ENCODE measurements at places on chromosomes 4 and X. TPM values are rescaled to one million over a fixed set of nuclear protein-coding genes. Genes with fewer than 3 reads are reported as not detected.

DNA sequence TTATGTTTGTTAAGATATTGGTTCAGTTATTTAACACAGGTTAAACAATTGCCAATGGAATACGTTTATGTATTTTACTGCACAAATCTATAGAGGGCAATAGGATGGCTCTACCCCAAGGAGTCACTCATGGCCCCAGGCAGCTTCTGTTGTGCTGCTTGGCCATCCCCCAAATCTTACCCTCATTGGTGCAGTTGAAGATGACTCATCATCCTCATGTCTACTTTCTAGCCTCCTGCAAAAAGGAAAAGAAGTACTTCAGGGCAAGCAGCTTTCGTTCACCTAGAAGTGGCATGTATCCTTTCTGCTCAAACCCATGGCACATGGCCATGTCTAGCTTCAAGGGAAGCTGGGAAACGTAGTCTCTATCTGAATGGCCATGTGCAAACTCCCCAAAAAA, 14.2 kb downstream of the PHOX2B start:
- DNase-seq = no peak

DNA sequence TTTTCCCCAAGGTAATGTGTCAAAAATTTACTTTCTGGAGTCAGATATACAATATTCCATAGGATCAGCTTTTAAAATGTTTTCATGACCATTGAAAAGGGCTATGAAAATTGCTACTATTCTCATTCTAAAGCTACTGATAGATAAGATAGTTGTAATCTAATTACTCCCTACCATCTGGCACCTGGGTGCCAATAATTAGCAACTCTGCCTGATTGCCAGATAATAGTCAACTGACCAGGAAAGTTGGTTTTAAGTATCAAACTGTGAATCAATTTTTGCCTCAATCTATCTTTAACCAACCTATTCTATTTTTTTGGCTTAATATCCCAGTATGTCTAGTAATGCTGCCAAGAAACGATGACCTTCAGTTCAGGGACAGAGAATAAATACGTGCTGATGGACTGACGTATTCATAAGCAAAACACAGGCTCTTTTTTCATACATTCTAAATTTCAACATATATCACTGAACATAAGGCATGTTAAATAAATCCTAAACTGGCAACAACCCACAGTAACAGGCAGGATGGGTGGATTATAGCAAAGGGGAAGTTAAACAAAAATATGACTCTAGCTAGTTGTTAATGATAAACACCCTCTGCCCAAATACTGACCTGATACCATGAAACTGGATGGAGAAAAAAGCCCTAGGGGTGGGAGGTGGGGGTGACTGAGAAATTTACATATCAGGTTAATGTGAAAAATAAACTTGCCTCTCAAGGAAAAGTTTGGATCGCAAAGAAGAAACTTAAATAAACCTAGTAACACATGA, 18.2 kb downstream of the SH3RF1 start:
- no peak for DNase-seq

- DNase-seq = no peak
These were observed 15.0 kb upstream of the HPGDS start for GRCh38 chr4:94357624-94358023.

DNA sequence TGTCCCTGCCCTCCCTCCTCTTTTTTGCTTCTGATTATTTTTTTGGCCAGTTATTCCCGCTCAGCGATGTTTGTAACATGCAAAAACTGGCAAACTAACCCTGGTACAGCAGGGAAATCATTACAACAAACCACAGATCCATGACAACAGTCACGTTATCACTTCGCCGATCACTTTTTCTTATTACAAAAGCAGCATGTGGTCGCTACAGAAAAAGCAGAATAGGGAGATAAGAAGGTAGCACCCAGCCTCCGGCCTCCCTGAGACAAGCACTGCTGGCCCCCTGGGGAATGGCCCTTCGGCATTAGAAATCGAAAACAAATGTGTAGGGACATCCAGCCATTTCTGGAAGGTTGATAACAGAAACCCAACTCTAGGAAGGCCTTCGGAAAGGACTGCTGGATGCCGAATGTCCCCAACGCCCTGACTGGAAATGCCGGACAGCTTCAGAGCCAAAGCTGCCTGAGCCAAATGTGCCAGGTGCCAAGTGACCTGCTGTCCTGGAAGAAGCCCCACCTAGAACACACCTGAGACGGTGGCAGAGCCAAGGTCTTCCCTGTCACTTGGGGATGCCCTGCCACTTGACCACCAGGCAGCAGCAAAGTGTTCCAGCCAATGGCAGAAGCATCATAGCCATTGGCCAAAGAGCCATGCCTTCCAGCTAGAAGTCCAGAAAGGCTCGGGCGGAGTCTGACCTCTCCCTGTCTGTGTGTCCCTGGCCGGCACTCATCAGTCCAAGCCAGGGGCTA, 2.9 kb downstream of the IDH3G start:
- no peak for DNase-seq

DNA sequence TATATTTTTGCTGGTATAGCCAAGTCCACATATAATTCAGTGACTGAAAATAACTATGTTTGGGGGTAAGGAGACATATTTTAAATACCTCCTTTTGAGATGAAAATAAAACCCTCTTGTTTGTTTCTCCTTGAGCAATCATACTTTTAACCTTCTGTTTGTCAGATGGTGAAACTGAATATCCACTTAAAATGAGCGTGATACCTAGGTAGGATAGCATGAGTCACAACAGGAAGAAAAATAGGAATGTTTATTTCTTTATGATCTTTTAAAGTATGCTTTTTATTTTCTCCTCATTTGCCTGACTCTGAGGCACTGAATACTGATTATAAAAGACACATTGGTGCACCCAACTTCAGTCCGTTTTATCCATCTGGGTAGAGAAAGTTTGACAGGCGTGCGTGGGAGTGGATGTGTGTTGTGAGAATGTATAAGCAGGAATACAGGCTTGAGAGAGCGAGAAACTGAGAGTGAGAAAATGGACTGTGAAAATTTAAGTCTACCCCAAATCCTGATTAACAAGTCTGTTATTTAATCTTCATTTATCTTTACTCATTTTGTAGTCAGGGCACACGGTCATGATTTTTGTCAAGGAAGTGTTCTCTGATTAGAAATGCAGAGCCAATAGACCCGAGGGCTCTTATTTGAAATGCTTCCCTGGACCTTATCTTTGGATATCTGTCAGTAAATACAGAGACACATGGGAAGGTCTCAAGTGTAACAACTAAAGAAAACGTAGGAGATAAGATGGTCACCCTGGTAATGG, 62.1 kb upstream of the ANTXR2 start:
- DNase-seq = no peak

DNA sequence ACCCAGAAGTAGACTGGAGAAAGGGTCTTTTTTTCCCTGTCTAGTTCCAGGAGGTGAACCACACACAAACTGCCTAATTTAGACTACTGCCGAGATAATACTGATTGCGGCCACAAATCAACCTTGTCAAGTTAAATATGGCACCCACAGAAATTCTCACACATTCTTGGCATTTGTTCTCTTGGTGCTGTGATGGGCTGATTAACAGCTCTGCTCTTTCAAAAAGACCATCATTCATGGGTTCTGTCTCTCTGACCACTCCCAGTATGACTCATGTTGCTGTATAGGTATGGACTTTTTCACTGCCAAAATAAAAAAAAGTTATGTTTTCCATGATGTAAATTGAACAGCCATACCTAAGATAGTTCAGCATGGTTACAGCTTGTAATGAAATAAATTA, 1003.5 kb upstream of the LCORL start:
- DNase-seq = no peak

- DNase-seq = peak; percentile 44
These were observed 705 bp downstream of the RPS6KA3 start for GRCh38 chrX:20265726-20266681.

The IGFBP7 gene
- 723 TPM for total RNA-seq

The INTU gene
- 4.6 TPM for total RNA-seq

The GAGE12F gene
- not detected for total RNA-seq

The RS1 gene
- total RNA-seq = not detected

The CCDC149 gene
- 13.2 TPM for total RNA-seq
